ENCODE measurements at places on chromosomes 2 and 18.

- DNase-seq = no peak
Observed at GRCh38 chr18:70663141-70663540, 374.3 kb downstream of the SOCS6 start.

- DNase-seq = no peak
Observed at GRCh38 chr18:36196238-36196995, 9.1 kb downstream of the MOCOS start.

DNA sequence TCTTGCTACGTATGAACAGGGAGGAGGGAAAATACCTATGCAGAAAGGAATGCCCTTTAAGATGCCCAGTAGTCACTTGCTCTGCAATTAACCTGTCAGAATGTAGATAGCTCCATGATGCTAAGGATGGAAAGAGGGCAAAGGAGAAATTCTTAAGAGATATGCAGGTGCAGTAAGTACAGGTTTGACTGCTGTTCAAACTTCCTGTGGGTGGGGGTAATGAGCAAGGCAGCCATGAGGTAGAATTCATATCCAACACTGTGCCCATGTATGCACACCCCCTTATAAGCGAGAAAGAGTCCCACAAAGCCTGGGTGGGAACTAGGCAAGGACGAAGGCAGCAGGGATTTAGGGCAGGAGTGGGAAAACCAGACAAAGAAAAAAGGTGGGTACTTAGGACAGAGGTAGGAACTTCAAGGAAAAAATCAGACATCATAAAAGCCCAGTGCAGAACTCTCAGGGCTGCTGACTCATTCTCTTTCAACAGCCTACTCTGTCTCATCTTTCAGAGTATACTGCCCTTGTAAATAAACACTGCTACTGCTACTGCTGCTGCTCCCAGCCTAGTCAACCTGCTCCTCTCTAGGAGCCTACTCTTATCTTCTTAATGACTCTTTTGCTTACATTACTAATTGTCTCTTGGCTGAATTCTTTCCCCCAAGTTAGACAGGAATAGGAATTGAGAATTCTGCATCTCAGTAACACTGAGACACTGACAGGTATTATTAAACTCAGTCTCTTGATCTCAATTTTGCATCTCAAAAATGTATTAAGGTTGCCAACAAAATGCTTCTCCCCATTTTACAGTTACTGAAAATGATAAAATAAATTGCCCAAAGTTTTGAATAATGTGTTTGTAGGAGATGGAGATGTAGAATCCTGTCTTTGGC is 189.0 kb downstream of the PTH2R start:
- DNase-seq = no peak

- no peak for DNase-seq
Observed at GRCh38 chr18:48776641-48777025, 174.1 kb downstream of the SMAD7 start.

All from fibroblast of the aortic adventitia (primary cell).